ENCODE measurements at places on chromosomes 4 and X. TPM values are rescaled to one million over a fixed set of nuclear protein-coding genes. Genes with fewer than 3 reads are reported as not detected.

- no peak for DNase-seq
Measured at GRCh38 chr4:41155194-41155830, 59.0 kb downstream of the APBB2 start.

DNA sequence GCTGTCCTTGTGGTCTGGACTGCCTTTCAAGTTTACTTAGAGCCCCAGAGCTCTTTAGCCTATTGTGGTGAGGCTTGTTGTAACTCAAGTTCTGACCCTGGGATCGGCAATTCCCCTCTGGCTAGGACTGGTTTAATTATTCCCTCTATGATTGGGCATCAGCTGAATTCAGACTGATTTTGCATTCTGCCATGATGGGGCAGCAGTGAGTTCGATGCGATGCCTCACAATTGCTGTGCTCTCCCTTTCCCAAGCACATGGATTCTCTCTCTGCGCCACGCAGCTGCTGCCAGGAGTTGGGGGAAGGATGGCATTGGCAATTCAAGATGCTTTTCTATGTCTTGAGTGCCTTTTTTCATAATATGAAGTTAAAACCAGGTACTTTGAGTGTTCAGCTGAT lies 327.8 kb upstream of the CXorf51B start:
- DNase-seq = no peak

DNA sequence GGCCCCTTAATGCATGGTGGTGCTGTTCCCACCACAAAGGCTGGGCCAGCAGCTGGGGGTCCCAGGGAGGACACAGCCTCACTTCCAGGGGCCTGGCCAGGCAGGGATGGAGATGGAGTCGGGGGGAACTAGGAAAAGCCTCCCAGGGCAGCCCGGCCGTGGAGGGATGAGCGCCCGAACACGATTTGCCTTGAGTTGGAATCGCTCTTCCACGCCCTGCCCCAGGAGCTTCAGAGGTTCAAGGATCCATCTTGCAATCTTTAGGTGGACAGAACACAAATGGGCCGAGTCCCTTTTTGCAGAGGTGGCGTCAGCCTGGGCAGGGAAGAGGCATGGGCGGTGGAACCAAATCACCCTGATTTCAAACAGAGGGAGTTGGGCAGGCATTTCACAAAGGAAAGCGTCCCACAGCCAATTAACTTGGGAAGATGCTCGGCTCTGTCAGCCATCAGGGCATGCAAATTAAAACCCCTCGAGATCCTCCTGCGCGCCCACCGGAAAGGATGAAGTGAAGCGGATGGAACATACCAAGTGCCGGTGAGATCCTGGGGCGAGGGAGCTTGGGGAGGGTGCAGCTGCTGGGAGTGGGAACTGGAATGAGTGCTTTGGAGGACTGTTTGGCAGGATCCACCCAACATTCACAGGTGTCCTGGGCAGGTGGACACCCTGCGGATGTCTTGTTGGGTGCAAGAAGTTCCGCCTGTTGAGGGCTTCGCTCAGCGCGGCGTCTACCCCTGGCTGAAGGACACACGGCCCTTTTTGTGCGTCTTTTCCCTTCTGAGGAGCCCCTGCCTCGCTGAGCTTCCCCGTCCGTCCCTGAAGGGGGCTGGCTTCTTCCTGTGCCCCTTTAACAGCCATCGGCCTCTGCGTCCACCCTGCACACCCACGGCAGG lies 75.7 kb downstream of the HTRA3 start:
- no peak for DNase-seq

GRCh38 chrX:155778844-155779553 lies 102.1 kb upstream of the VAMP7 start:
- DNase-seq = no peak

DNA sequence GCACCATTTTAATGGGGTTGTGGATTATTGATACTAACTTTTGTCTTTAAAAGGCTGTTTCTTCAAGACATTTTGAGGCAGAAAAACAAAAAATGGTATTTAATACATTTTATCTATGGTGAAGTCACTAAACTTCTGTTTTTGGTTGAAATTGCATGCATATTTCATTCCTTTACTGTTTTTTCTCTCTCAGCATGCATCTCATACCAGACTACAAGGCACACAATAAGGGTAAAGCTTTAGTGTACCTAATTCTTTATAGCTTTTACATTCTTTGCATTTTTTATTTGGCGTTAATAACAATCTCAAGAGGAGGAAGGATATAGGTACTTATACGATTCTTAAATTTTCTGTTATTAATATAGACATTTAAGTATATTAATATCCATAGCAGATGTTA lies 151.0 kb upstream of the DKK2 start:
- DNase-seq = no peak

The TDO2 gene
- 2.4 TPM for total RNA-seq

The ARMCX4 gene
- total RNA-seq = 12.7 TPM

The TMLHE gene
- 20.1 TPM for total RNA-seq

The CDS1 gene
- 40.2 TPM for total RNA-seq
